Myocyte (in vitro differentiated cells): ENCODE measurements at places on chromosomes 1 and 21. TPM values are rescaled to one million over a fixed set of nuclear protein-coding genes. Genes with fewer than 3 reads are reported as not detected.

DNA sequence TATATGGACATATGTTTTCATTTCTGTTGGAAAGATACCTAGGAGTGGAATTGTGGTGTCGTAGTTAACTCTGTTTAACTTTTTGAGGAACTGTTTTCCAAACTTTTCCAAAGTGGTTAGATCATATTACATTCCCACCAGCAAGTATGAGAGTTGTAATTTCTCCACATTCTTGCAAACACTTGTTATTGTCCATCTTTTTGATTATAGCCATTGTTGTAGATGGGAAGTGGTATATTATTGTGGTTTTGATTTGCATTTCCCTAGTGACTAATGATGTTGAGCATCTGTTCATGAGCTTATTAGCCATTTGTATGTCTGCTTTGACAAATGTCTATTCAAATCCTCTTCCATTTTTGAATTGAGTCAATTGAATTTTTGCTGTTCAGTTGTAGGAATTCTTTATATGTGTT lies 19.8 kb downstream of the CAMTA1 start:
- DNase-seq: peak; percentile 75

- DNase-seq: peak; percentile 29
These were observed 803.1 kb downstream of the USP25 start for GRCh38 chr21:16532840-16533239.

GRCh38 chr1:200181861-200182260 lies 154.4 kb downstream of the NR5A2 start:
- DNase-seq: no peak

DNA sequence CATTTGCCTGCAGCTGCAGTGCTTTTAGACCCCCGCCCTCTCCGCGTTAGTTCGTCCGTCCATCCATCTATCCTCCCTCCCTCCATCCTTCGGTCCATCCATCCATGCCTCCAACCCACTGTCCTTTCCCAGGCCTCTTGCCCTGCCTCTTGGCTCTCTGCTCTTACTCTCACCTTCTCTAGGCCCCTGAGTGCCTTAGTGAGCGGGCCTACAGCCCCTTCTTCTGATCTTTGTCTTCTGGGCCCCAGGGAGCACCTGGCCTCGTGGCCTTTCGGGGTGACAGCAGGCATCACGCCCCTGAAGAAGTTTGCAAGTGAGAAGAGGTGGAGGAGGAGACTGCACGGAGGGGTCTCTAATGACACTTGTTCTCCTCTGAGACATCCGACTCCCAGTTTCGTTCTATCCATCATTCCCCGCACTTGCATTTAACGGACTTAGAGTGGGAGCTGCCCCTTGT lies 842 bp downstream of the ATXN7L2 start:
- DNase-seq: no peak

- DNase-seq: no peak
These were observed 1.5 kb downstream of the INTS11 start for GRCh38 chr1:1322952-1323351.

Gene EDN2
- 0.73 TPM in 1 of 2 replicates, not detected in the other for total RNA-seq

Gene AKNAD1
- total RNA-seq: 0.31 and 1.8 TPM in 2 replicates

DNA sequence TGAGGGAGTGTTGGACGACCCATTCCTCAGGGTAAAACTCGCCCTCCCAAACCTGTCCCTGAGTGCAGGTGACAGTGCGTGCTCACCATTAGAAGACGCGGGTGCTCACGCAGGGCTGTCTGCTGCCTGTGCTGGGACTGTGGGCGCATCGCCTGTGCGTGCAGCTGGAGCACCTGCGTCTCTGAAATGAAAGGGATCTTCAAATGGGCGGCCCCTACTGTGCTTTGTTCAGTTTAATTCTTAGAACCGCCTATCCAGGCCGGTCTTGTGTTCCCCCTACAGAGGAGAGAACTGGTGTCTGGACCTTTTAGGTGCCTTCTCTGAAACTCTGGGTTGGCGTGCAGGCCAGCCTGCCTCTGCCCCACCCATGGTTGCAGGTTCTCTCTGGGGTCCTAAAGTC lies 125.8 kb downstream of the PCBP3 start:
- no peak for DNase-seq

- DNase-seq: no peak
These were observed 209.6 kb downstream of the NUF2 start for GRCh38 chr1:163531345-163531744.

Gene ST6GALNAC5
- total RNA-seq: 2.2 and 5.1 TPM in 2 replicates

Gene GRHL3
- not detected in 2 replicates for total RNA-seq

GRCh38 chr1:195872376-195872775 lies 735.9 kb downstream of the KCNT2 start:
- DNase-seq: no peak

DNA sequence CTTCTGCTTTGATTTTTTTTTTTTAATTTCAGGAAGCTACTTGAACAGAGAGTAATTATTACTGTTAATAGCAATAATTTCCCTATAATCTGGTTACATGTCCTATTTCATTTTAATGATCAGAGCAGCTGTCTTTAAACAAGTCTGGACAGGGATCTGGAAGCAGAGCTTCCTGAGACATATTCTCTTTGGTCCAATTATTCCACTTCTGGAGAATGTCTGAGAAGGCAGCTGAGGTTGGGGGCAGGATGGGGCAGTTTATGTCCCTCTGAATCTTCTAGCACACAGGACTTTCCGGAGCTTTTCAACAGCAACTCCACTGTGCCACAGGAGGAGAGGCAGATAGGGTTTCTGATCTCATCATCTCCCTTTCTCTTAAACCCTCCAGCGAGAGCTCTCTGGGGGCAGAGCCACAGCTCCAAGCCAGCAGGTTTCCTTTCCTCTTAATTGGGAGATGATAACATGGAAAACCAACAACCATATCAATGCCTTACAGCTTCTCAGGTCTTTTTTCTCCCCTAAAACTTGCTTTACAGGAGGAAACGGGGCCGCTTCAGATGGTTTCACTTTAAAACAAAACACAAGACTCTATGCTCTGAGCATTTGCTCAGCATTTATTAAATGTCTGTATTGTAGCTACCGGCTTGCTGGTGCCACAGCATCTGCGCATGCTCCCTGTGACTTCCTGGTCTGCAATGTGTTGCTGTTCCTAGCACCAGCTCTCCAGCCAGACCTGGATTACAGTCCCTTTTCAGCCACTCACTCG lies 425.7 kb upstream of the USP24 start:
- peak; percentile 74 for DNase-seq

GRCh38 chr1:181443231-181443853 lies 40.0 kb upstream of the CACNA1E start:
- DNase-seq: no peak

- DNase-seq: no peak
These were observed 28.1 kb upstream of the CSF1 start for GRCh38 chr1:109882288-109883245.
